Esophagus squamous epithelium (tissue), 5 donors: ENCODE measurements at places on chromosomes 4 and X.
A peak's percentile ranks its signal among the peaks of the same experiment; 100 is the strongest.

DNA sequence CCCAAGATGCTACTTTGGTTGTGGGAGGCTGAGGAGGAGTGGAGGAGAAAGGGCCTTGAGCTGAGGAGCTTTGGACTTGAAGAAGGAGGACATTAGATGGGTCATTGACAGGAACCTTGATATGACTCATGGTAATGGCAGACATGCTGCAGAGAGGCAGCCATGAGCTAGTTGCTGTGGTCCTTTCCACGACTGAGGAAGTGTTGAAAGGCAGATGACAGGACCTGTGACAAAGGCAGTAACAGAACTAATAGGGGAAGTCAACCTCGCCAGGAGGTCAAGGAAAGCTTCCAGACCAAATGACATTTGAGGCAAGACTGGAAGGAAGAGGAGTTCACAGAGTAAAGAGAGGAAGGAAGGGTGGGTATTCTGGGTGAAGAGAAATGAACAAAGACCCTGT is 7.6 kb upstream of the XPNPEP2 start:
- no peak overlapping the region for H3K4me3 ChIP-seq
- no peaks in the 10 kb centered on the region for H3K27me3 ChIP-seq
- H3K36me3 ChIP-seq: no peaks in the 10 kb centered on the region
- no peaks in the 10 kb centered on the region for H3K4me1 ChIP-seq
- DNase-seq: no peak
- H3K27ac ChIP-seq: no peak overlapping the region

DNA sequence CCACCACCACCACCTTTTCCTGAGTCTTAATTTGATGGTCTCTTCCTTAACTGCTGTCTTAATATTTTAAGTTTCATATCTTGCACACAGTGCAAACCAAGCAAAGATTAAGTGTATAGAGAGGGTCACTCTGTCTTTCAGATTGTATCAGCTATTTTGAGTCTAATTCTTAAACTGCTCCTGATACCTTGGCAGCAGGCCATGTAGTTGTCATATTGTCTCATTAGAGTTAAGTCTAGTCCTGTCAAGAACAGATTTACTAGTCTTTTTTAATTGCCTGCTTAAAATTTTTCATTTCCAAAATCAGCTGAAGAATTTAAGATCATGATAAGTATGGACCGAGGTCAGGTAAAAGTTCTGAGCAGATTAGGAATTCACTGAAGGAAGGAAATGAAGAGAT is 51.5 kb downstream of the FHIP1A start:
- no peak overlapping the region for H3K27ac ChIP-seq
- DNase-seq: no peak
- no peak overlapping the region for H3K4me3 ChIP-seq

- no peaks in the 10 kb centered on the region for H3K36me3 ChIP-seq
- H3K27ac ChIP-seq: no peak overlapping the region
- no peak overlapping the region for H3K4me3 ChIP-seq
- no peak for DNase-seq
- no peaks in the 10 kb centered on the region for H3K4me1 ChIP-seq
- H3K27me3 ChIP-seq: no peaks in the 10 kb centered on the region
These were observed 1135.9 kb downstream of the RAPGEF2 start for GRCh38 chr4:160238790-160239189.

DNA sequence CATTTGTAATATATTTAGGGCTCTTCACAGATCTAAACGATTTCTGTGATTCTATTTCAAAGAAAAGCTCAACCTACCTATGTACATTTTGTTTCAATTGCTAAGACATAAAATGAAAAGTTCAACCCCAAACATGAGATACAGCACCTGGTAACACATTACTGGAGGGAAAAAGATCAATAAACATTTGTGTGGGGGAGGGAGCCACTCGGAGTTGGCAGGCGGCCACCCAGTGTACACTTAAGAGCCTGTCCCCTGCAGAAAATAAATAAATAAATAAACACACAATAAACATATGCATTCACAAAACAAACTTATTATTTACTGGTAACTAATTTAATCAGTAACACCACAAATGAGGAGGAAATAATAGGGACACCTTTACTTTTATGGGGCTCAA is 19.3 kb downstream of the PRSS48 start:
- H3K36me3 ChIP-seq: no peaks in the 10 kb centered on the region
- no peak overlapping the region for H3K4me3 ChIP-seq
- H3K27me3 ChIP-seq: no peaks in the 10 kb centered on the region
- H3K4me1 ChIP-seq: no peaks in the 10 kb centered on the region
- no peak overlapping the region for H3K27ac ChIP-seq
- no peak for DNase-seq

DNA sequence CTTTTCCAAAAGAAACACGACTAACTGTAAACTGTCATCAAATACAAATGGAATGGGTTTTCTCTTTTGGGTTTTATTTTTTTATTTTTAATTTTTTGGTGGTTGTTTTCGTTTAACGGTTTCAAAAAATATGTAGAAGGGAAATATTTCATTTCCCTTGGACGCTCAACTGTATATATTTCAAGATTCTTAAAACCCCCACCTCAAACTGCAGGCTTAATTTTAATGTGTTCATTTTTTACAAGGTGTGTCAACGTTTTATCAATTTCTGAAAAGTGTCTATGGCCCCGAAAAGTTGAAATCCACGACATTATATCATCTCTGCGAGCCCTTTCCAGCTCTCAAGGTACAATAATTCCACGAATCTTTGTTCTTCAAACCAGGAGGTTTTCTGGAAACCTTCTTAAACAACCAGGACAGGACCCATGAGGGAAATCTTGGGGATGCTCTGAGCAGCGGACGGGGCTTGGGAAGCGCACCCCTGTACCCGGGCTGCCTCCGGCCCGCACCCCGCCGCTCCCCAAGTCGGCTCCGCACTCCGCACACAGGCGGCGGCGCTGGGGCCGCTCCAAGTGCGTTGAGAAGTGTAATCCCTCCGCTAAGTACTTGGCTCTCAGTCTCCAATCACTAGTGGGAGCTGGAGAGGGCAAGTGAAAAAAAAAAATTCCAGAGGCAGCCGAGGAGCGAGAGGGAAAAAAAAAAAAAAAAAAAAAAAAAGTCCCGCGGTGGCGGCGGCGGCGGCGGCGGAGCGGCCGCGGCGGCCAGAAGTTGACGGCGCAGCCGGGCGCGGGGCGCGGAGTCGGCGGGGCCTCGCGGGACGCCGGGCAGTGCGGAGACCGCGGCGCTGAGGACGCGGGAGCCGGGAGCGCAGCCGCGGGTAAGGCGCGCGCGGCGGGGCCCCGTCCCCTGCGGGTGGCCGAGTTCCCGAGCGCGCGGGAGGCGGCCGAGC is at the start of gene BMPR1B:
BMPR1B (plus strand) TSS at position 764 of the 949 bp plus-strand sequence. CDS start 346,470 bp downstream, outside the sequence.
- no peaks in the 10 kb centered on the region for H3K36me3 ChIP-seq
- no peak for DNase-seq
- no peaks in the 10 kb centered on the region for H3K4me1 ChIP-seq
- peaks cover 84% of the 10 kb centered on the region for H3K27me3 ChIP-seq

- no peaks in the 10 kb centered on the region for H3K36me3 ChIP-seq
- peak overlapping the region; percentile 79 for H3K27ac ChIP-seq
- H3K4me1 ChIP-seq: peaks cover 21% of the 10 kb centered on the region
These were observed 435.8 kb downstream of the SPRY1 start for GRCh38 chr4:123832173-123833026.

DNA sequence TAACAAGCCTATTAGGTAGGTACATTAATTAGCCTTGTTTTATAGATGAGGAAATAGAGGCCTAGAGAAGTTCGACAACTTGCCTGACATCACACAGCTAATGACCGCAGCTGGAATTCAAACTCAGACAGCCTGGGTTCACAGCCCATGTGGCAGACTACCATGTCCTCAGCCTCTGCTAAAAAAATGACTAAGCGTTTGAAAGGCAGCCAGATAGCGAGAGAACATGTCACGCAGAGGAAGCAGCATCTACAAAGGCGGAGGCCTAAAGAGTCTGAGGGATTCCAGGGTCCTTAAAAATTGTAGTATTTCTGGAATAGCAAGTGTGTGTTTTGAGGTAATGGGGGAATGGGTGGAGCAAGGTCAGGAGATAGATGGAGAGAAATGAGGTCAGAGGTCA is 33.2 kb upstream of the BMP15 start:
- no peak for DNase-seq
- H3K4me1 ChIP-seq: no peaks in the 10 kb centered on the region
- H3K27ac ChIP-seq: no peak overlapping the region
- H3K4me3 ChIP-seq: no peak overlapping the region
- peaks cover 3% of the 10 kb centered on the region for H3K27me3 ChIP-seq
- H3K36me3 ChIP-seq: no peaks in the 10 kb centered on the region
